NCI-H1436 (cell line): ENCODE measurements at places on chromosomes 12 and 14.

DNA sequence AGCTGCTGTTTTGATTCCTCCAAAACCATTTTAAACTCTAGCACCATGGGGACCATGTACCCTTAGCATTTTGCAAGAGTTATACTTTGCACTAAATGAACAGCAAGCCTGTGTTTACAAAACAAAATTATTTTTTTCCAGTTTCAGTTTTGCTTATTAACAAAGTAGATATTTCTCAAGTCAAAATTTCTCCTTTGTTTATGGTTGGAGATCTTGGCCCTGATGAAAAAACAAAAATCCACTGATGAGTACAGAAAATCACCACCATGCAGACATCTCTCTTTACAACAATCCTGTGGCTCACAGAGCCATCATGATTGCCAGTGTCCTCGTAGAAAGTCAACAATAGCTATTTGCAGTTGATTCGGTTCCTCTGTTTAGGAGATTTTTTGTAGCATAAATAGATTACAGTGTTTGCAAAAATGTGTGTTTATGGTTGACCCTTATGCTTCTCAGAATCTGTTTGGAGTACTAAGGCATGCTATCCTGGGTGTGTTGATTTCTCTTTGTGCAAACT is 201.1 kb upstream of the NUDT4 start:
- DNase-seq: no peak

GRCh38 chr12:45548426-45548825 is 181.1 kb upstream of the ARID2 start:
- no peak for DNase-seq

- DNase-seq: no peak
Measured at GRCh38 chr14:67853715-67854114, 34.1 kb downstream of the RAD51B start.

GRCh38 chr12:128864516-128865186 is 11.4 kb downstream of the GLT1D1 start:
- no peak for DNase-seq

GRCh38 chr14:85534458-85535293 is 4.7 kb downstream of the FLRT2 start:
- DNase-seq: no peak

GRCh38 chr14:106562451-106562850 is 1036.1 kb downstream of the TMEM121 start:
- no peak for DNase-seq

DNA sequence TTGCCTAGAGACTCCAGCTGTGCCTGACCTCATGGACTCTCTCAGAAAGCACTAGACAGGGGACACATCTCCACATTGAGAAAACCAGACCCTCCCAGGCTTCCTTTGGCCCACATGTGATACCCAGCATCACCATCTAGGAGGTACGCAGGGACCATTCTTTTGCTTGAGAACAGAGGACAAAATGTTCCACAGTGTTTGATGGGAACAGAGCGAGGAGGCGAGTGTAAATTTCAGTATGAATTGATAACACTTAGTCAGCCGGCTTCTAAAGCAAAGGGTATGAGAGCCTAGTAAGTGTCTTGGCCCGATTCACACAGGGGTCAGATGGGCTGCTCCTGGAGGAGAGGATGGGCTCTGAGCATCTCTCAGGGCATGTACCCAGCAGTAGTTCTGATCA is 1052.4 kb downstream of the BCL11B start:
- no peak for DNase-seq

- DNase-seq: no peak
Measured at GRCh38 chr12:58671196-58671595, 249.1 kb downstream of the LRIG3 start.

- DNase-seq: no peak
Measured at GRCh38 chr14:79596551-79596950, 614.8 kb downstream of the DIO2 start.

- no peak for DNase-seq
Measured at GRCh38 chr12:110023059-110023980, 24.1 kb downstream of the ANKRD13A start.

DNA sequence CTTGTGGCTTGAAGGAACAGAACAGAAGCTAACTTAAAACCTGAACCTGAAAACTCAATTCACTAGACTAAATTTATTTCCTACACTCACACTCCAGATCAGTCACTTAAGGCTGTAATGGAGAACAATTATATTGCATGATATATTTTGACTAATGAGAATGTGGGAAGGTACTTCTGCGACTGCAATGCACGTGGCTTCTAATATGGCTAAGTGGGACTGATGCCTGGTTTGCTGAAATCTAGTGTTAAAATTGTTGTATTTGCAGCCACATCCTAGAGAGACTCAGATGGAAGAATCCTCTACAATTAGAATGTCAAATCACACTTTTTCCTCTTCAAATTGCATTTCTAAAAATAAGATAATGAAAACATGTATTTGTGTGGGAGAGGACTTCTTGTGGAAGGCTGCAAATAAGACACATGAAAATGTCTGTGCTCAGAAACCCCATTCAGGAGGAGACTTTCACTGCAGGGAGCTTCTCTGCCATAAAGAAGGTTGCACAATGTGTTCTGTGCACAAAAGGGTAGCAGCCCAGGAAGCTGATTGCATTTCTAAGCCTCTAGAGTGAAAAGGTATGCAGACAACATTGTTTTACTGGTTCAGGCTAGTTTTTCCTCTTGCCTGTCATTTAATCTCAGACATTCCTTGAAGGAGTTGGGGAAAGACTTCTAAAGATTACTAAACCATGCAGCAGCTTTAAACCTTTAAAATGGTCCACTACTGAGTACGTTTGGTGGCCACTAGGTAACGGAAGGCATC is 224.3 kb downstream of the NEDD1 start:
- no peak for DNase-seq

- DNase-seq: no peak
Measured at GRCh38 chr12:46082490-46083200, 92.3 kb upstream of the SCAF11 start.

GRCh38 chr14:85280074-85280473 is 249.9 kb upstream of the FLRT2 start:
- no peak for DNase-seq

DNA sequence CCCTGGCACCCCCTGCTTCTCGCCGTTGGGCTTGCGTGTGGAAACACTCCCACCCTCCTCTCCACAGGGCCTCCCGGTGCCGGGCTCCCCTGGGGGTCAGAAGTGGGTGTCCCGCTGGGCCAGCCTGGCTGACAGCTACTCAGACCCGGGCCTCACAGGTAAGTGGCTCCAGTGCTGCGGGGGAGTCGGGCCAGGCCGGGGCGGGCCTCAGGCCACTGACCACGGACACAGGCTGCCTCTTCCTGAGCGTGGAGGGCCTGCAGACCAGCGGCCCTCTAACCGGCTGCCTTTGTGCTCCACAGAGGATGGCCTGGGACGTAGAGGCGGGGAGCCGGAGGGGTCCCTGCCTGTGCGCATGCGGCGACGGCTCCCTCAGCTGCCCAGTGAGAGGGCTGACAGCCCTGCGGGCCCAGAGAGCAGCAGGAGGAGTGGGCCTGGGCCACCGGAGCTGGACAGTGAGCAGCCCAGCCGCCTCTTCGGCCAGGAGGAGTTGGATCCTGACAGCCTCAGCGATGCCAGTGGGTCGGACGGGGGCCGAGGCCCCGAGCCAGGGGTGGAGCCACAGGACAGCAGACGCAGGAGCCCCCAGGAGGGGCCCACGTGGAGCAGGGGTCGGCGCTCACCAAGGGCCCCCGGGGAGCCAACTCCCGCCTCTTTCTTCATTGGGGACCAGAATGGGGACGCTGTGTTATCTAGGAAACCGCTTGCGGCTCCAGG is 21.1 kb downstream of the CEP170B start:
- no peak for DNase-seq

GRCh38 chr12:122830517-122831214 is 4.6 kb upstream of the HIP1R start:
- DNase-seq: no peak

DNA sequence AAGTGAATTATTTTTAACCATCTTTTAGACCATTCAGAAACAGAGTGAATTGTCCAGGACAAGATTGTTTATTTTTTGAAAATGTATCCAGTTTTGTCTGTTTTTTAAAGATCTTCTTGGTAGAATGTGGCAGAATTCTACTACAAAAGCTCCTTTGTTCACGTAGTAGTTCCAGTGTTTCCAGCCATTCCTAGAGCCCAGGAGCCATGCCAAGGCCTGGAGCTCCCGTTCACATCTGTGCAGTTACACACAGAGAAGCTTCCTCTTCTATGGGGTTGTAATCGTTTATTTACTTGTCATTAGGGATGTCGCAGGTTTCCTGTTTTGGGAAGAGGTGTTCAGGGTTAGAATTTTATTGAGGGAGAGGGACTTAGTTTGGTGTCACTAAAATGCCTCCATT is 409.8 kb downstream of the NPAS3 start:
- no peak for DNase-seq

- DNase-seq: no peak
Measured at GRCh38 chr12:48998497-48999353, 450 bp downstream of the DDN start.
